ENCODE measurements at places on chromosomes 11 and 22. TPM values are rescaled to one million over a fixed set of nuclear protein-coding genes. Genes with fewer than 3 reads are reported as not detected.

- DNase-seq, result no peak
Observed at GRCh38 chr11:119828006-119828405, 99.0 kb upstream of the NECTIN1 start.

- DNase-seq, result no peak
Observed at GRCh38 chr11:107675902-107676301, 36.0 kb downstream of the SLN start.

GRCh38 chr11:69823641-69824265, 4.5 kb upstream of the FGF3 start:
- DNase-seq, result no peak

- DNase-seq, result no peak
Observed at GRCh38 chr11:3169255-3170043, 4.3 kb upstream of the OSBPL5 start.

DNA sequence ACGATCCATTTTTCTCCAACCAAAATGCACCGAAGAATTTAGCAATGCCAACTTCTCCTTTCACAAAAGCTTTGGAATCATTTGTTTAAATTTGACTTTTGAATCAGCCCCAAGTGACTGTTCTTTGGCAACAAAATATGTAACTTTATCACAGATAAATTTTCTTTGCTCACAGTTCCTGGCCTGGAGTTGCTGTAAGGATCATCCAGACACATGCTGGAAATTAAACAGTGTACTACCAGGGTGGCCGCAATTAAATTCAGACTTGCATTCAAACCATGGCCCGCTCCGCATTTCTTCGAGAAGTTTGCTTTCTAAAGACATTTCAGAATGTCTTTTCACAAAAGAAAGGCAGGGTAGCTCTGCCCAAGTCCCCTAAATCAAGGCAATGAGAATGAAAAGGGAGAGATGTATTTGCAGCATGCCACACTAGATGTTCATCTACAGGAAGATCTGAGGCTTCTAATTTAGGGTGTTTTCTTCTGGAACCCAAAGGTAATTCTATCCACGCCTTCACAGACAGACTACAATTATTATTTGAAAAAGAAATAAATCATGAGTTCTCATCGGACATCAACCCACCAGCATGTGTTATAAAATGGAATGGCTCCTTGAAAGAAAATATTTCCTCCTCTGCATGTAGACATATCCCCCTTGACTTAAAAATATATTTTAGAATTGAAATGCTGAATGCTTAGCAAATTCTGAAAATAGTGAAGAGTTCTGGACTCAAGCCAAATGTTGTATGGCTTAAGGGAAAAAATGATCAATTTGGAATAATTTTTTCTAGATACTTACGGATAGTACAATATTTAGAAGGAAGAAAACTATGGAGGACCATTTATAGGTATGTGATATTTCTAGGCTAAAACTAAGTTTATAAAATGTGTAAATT, 189.7 kb upstream of the BLID start:
- no peak for DNase-seq

DNA sequence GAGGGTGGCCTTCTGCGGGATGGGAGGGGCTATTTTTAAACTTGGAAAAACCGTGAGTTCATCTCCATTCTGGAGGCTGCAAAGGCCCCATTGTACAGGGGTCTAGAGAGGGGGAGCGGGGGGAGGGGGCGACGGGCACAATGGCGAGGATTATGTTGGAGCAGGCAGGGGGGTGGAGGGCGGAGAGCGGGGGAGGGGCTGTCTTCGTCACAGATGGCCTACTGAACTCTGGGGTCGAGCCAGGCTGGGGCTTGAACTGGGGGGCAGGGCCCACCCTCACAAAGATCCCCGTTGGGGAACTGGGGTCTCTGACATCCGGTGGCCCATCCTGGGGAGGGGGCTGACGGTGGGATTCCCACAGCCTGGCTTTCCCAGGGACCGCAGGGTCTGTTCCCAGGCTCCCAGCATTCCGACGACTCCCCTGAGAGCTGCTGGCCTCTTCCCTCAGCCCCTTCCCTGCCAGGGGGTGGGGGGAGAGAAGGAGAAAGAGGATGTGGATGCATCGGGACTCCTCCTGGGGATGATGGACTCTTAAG, 3.4 kb upstream of the MCAM start:
- DNase-seq, result no peak

GRCh38 chr22:49574205-49574880, 253.3 kb downstream of the BRD1 start:
- DNase-seq, result no peak

DNA sequence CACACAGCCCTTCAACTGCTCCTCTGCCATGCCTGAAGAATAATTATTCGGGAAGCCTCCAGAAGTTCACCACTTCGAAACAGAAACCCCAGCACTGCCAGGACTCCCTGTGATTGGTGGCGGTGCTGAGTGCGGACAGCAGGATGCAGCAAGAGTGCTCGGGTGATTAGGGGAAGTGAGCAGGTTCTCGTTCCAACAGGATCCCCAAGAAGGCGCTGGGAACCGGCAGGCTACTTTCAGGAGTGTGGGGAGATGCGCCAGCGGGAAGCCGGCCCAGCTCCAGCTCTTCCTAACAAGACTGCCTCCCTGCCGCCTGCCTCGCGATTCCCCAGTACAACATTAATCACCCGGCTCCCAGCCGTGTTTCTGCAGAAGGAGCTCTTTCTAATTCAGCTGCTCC, 630.2 kb downstream of the BRD1 start:
- no peak for DNase-seq

The FAM227A gene
- 0.02 TPM for total RNA-seq

The KLHL35 gene
- 0.50 TPM for total RNA-seq

The RAB3IL1 gene
- not detected for total RNA-seq

The RPS3 gene
- total RNA-seq, result 2,943 TPM

The DDB1 gene
- total RNA-seq, result 222 TPM

The TRPC6 gene
- total RNA-seq, result not detected

The GRM5 gene
- total RNA-seq, result not detected

The DDI1 gene
- not detected for total RNA-seq

The OR2AT4 gene
- not detected for total RNA-seq

The HORMAD2 gene
- not detected for total RNA-seq

All from activated CD4-positive, alpha-beta T cell treated with anti-CD3 and anti-CD28 coated beads, Interleukin-2, amount 10 ng/mL, durations not matched to agents 7 days and 5 days (primary cell).